ENCODE measurements at places on chromosomes 7 and 10.

DNA sequence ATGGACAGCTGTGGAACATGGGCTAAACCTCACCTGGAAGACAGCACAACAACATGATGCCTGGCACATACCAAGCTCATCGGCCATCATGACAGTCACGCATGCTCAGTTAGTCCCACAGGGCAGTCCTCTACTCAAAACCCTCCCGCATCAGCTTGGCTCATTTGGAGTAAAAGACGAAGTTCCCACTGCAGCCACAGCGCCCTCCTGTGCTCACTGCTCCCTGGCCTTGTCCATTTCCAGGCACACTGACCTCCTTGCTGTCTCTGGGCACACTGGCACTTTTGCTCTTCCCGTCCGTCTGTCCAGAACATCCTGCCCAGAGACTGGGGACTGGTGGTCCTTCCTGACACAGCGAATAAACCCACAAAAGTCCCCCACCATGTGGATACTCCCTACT, 66.2 kb downstream of the LARP4B start:
- no peak for DNase-seq

GRCh38 chr10:71250405-71250804, 38.0 kb downstream of the UNC5B start:
- no peak for DNase-seq

DNA sequence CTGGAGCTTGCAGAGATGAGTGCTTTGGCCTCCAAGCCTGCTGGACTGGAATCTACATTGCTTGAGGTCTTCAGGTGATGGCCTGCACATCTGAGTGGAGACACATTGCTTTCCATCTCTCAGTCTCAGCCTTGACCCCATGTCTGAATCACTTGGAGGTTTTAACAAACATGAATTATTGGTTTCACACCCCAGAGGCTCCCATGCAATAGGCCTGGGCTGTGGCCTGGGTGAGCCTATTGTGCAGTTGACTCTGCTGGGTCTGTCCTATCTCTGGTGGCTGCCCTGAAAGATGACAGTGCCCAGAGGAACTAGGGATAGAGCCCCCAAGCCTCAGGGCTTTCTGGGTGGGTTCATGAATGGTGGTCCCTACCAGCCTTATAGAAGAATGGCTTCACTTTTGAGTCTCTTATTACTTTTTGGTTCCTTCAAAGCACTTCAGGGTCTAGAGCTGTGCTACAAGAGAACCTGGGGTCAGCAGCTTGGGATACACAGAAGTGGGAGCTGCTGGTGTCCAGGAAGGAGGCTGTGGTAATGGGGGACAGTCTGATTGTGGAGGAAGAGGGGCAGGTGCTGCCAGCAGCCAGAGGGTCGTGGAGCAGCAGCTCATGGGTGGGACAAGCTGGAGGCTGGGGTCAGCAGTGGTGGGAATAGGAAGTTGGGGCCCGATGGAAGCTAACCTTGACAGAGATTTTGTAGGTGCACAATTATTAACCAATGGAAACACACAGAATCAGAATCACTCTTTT, 5.5 kb downstream of the RAMP3 start:
- no peak for DNase-seq

DNA sequence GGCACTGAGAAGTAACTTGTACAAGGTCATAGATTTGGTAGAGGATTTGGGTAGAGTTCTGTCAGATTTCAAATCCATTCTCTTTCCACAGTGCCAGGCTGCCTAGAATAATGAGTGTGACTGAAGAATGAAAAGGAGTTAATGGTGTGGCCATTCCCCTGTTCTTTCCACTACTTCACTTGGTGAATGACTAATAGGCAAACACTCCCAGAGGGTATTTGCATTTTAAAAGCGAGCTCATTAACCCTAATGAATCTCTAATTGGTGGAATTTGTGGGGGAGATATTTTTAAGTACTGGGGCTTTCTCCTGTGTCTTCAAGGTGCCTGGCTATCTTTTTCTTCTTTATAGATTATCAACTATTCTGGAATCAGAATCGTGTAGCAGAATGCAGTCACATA, 74.8 kb upstream of the RPA3 start:
- no peak for DNase-seq

GRCh38 chr7:123682690-123683089, 27.0 kb downstream of the LMOD2 start:
- no peak for DNase-seq

GRCh38 chr10:89029785-89030437, 39.3 kb downstream of the FAS start:
- DNase-seq: peak; percentile 40

DNA sequence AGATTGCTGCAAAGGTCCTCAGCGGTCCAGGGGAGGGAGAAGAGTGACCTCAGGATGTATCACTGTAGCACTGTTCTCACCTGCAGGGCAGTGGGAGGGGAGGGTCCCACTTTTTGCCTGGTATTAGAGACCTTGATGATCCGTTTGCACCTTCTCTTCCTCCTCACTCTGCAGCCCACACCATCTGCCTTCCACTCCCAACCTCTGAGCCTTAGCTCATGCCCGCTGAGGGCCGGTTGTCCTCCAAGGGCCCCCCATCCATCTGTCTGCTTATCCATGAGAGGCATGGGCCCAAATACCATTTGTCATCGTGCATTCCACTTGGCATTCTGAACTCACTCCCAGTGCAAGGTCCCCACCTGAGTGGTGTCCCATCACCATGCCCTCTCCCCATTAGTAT, 64.6 kb upstream of the PCBD1 start:
- DNase-seq: no peak

- DNase-seq: no peak
Observed at GRCh38 chr10:15783941-15784636, 64.4 kb upstream of the ITGA8 start.

GRCh38 chr7:154475864-154476263, 423.7 kb downstream of the DPP6 start:
- no peak for DNase-seq

GRCh38 chr10:114881417-114881816, 56.6 kb upstream of the TRUB1 start:
- no peak for DNase-seq

GRCh38 chr10:1410032-1410431, 327.3 kb downstream of the ADARB2 start:
- no peak for DNase-seq

DNA sequence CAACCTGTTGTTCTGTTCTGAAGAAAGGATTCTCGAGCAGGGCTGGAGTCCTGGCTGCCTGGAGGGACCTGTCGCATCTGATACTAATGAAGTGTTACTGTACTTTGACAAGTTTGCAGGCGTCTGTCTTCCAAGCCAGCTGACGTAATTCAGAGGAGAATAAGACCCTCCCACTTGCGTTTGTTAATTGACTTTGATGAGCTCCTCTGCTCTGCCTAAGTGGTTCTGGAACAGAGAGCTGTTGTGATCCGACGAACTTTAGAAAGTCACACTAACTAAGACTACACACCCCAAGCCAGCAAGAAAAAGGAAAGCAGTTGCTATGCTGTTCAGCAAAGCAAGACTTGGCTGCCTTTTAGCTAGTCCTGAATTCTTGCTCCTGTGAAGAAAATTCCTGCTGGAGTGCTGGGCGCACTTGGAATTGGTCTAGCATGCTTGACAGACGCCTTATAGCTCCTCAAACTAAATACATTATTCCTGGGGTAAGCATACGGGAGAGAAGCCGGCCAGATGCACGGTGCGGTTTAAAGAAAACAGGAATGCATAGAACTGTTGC, 200.3 kb downstream of the CACNB2 start:
- DNase-seq: no peak

- DNase-seq: no peak
Observed at GRCh38 chr7:128266883-128267594, 26.0 kb downstream of the LEP start.

DNA sequence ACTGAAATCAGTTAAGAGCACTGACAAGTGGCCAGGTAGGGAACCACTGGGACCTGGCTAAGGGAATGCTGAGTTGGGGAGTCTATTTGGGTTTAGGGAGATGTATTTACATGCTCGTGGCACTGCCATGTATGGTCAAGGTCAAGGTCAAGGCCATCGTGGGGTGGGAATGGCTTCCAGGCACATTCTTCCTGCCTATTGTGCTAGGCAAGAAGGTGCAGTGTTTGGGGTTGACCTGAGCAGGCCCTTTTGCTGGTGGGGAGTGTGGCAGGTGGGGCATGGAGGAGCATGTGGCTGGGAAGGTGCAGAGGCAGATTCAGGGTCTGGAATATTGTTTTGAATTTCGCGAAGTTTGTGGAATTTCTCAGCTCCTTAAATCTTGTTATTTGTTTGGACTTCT, 17.8 kb downstream of the FAM241B start:
- DNase-seq: no peak

GRCh38 chr7:152949253-152949652, 189.7 kb downstream of the ACTR3B start:
- DNase-seq: no peak

- no peak for DNase-seq
Observed at GRCh38 chr7:95952851-95953250, 180.5 kb downstream of the DYNC1I1 start.

DNA sequence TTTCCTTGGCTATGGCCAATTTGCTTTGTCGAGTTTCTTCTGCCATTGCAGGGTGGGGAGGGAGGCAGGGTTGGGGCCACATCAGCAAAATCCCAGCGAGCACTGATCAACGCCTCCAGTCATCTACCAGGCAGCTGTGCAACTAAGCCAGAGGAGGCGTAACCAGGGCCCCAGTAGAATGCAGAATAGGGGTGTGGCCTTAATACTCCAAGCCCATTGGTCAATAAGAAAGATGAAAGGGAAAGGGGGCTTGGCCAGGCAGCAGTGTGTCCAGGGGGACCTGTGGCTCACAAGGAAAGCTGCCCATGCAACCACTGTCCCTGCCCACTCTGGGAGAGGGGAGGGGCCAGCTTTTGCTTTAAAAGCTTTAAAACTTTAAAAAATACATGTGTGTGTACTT, 21.5 kb upstream of the GGCT start:
- no peak for DNase-seq

- DNase-seq: no peak
Observed at GRCh38 chr7:99229234-99229633, 21.3 kb upstream of the KPNA7 start.

DNA sequence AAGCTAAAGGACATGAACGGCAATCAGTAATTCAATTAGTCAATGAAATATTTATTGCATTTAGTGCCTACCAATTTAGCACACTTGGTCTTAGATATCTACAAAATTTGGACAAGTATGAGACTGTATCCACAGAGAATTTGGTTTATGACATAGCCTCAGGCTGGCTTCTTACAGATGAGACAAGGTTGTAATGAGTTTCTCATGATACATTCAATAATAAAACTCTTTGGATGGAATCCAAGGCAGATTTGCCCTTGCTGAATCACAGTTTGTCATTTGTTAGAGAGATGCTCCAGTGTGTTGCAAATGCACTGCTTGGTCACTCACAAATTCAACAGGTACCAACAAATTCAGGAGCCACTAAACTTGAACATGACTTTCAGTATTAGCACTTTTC, 162.5 kb downstream of the GPR37 start:
- DNase-seq: no peak
